ENCODE measurements at places on chromosomes 12 and 14.

DNA sequence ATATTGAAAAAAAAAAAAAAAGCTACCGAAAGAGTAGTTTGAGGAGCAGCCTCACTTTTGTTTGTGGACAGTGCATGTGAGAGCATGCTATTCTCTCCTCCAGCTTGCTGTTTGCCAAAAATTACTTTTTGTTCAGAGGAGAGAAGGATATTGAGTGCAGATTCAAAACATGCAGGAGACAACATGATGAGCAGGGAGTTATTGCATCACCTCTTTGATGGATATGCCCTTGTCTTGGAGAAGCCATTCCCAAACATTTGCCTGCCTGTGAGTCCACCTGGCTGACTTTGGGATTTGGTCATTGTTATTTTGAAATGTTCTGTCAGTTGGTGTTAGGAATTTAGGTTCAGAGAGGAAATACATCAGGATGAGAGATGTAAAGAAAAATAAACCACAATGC is 2.4 kb downstream of the C12orf75 start:
- no peak for DNase-seq

- no peak for DNase-seq
Measured at GRCh38 chr12:57850854-57851430, 4.4 kb upstream of the CTDSP2 start.

GRCh38 chr12:57821474-57822214 is 3.1 kb upstream of the AVIL start:
- DNase-seq, result no peak

GRCh38 chr12:114090211-114090610 is 124.1 kb upstream of the RBM19 start:
- DNase-seq, result no peak

DNA sequence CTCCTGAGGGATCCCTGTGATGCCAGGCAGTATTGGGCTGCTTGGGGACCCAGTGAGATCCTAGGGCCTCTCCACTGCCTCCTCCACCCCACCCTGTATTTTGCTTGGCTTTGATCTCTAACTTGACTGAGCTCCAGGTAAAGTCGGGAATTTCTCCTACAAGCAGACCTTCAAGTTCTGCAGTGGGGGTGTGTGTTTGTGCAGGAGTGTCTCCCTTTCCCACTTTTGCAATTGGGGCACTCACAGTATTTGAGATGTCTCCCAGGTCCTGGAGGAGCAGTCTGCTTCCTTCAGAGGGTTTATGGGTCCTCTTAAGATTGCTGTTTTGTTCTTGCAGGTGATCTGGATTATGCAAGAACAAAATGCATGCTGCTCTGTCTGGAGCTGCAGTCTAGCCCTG is 68.9 kb downstream of the ALG10B start:
- peak; percentile 58 for DNase-seq

DNA sequence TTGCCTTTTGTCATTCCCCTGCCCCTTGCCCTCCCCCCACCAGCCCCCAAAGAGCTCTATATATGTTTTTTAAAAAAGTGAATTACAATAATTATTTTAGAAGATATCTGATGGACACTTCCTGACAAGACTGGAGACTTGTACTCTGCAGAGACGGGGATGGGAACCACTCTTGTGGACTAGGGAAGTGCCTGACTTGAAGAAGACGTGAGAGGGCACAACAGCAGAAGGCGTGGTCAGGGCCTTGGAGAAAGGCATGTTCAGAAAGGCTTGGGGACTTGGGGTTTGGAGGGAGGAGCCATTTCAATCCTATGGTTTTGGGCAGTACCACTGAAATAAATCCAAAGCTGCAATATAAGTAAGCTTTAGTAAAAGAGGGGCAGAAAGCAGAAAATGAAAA is 154.7 kb downstream of the APAF1 start:
- no peak for DNase-seq

DNA sequence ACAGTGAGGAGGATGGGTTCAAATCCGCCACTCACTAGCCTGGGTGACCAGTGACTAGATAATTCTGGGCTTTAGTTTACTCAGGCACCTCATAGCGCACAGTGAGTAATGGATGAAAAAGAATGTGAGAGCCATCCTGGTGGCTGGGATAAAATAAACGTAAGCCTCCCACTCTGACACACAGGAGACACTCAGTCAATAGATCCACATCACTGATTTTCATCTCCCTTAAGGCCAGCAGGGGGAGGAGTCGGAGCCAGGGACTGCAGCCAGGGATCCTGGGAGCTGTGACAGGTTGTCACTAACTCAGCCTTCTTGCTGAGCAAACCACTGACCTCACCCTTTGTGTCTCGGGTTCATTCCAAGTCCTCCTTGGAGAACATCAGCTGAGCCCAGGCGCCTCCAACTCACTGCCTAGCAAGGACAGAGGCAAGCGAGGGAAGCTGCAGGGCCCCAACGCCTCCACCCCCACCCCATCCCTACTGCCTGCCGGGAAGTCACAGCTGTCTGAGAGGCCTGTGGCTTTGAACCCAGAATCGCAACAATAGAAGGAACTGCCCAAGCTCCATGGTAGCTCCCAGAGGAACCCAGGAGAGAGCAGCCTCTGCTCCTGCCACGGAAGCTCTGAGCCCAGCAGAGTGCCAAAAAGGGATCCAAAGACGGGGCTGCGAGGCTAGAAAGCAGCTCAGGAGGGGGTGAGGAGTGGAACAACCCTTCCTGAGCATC is 30.7 kb downstream of the PXN start:
- DNase-seq, result peak; percentile 85

- no peak for DNase-seq
Measured at GRCh38 chr12:115035535-115036107, 351.6 kb upstream of the TBX3 start.

GRCh38 chr14:106315436-106315835 is 789.1 kb downstream of the TMEM121 start:
- DNase-seq, result no peak

DNA sequence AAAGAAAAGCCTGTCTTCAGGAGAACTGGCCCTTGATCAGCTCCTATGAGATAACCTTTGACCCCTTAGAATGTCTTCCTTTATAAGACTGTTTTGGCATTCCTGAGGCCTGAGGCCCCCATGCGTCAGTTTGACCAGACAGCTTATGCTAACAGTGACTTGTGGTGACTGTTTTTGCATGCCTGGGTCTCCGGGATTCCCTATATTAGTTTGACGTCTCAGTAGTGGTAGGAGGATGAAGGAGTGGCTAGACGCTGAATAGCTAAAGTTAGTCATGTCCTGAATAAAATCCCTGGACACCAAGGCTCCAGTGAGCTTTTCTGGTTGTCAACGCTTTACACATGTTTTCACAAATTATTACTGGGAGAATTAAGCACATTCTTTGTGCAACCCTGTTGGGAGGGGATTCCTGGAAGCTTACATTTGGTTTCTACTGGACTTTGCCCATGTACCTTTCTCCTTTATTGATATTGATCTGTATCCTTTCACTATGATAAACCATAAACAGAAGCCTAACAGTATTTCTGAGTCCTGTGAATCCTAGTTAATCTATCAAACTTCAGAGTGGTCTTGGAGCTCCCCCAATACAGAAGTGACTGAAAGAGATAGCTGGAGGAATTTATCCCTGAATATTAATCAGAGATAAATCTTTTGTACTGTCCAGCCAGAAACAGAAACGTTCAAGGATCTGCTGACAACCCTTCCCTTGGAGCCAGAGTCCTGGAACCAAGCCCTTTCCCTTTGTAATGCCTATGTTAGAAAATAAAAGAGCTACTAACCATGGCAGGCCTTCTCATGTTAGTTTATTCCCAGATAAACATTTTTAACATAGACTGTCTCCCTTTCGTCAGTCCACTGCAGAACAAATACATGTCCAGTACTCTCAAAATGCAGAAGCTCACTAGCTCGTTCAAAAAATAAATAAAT is 479.2 kb downstream of the RPS29 start:
- no peak for DNase-seq

GRCh38 chr14:104930526-104931303 is 6.0 kb downstream of the PLD4 start:
- DNase-seq, result no peak

DNA sequence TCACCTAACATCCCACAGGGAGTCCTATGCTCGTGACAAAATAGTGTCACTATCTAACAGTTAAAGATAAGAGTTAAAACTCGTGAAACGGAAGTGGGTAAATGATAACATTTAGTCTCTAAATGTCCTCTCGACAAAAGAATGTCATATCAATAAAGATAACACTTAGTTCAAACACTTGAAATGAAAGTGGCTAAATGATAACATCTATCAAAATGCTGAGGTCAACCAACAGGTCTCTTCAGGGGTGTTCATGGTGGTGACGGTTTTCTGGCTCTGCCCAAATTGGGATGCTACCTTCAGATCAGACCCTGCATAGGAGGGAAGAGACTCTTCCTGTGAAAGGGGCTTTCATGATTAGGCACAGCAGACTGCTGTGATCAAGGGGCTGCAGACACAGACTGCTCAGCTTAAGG is 22.1 kb downstream of the IL26 start:
- no peak for DNase-seq

DNA sequence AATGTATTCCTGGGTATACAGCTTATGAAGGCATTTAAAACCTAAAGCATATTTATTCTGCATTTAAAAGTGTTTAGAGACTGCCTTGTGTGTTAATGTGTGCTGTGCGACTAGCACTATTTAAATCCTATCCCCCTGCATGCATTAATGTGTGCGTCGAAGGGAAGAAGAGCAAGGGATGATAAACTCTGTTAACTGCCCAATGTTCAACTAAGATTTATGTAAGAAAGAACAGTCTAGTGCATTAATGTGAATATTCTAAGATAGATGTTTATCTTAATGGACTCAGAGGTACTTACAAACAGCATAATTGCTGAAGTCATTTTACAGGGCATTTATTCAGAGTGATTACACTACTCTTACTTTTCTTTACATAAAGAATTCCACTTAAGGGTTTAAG is 424.8 kb downstream of the DIO2 start:
- no peak for DNase-seq

DNA sequence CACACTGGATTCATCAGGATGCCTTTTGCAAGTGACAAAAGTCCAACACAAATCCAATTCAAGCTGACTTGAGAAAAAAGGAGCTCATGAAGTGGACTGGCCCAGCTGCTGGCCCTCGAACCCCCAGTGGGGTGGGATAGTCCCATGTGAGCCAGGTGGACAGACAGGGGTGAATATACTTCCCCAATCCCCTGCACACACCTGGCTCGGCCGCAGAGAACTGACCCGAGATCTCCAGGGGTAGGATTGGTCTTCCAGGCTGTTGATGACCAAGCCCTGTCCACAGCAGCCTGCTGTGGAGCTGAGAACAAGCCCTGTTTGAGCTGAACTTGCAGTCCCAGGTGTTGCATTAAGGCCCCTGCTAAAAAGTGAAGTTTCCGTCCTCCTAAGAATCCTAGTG is 56.2 kb downstream of the TPCN1 start:
- no peak for DNase-seq

DNA sequence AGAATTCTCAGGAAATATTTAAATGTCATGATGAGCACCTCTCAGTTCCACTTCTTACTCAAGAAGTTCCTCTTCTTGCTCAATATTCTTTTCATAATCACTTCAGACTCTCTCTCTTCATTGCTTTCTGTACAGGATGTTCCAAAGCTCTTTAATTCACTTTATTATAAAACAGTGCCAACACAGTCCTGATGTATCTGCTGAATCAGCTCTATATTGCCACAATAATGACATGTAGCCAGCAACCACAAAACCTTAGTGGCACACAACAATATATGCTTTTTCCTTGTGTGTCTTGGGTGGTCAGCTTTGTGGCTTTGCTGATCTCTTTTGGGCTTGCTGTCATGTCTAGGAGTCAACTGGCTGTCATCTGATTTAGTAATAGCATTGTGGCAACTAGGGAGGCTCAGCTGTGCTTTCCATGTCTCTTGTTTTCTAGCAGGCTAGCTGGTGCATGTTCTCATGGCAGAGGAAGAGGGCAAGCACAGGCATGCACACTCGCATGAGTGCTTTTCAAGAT is 52.8 kb upstream of the SLC2A13 start:
- DNase-seq, result no peak

GRCh38 chr14:73457041-73457923 is 1.1 kb downstream of the NUMB start:
- peak; percentile 47 for DNase-seq

DNA sequence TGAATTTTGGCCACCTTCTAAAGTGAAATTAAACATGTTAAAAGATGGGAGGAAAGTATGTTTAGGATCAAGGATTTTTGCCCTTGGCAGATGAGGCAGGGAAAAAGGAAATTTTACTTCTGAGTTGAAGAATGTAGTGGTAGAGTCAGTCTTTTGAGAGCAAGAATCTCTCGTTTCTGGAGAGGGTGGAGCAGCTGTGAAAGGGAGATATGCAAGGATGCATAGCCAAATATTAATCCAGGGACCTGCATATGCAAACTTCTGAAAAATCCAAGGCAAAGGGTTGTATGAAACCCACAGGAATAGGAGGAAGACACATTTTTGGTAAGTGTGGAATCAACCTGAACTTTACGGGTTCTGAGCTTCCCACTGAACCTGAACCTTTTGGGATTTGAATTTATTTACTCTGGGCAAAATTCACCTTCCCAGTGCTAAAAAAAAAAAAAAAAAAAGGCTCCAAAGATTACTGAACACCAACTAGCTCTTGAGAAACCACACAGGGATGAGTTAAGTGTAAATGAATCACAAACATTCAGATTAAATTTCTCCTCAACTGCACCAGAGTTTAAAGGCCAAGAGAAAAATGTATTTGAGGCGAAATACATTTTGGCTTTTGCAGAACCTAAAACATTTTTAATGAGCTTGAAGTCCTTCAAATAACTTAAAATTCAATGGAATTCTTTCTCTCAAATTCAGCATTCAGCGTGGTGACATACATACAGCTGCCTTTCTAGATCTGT is 187.1 kb upstream of the CDKN3 start:
- no peak for DNase-seq

DNA sequence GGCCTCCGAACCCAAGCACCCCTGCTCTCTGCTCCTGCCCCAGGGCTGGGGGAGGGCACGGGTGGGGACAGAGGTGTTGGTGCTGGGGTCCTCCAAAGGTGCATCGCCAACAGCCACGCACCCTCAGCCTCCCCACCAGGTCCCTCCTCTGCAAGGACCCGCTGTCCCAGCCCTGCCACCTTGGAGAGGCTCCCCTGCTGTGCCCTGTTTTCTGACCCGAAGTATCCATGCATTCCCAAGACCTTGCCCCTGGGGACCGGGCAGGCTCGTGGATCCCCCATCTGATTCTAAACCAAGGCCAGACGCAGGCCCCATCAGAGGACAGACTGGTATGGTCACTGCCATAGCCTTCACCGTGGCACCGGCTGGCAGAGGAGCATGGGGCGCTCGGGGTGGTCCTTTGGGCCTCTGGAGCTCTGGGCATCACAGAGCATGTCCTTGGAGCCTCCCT is 22.7 kb upstream of the BEGAIN start:
- DNase-seq, result no peak

All from HT-29 (cell line).